ENCODE measurements at places on chromosomes 13 and 19. TPM values are rescaled to one million over a fixed set of nuclear protein-coding genes. Genes with fewer than 3 reads are reported as not detected.

Gene ZNF226
- total RNA-seq = 49.2 TPM

Gene IL12RB1
- total RNA-seq = 9.3 TPM

Gene F10
- total RNA-seq = 0.45 TPM

Gene OR10H1
- not detected for total RNA-seq

DNA sequence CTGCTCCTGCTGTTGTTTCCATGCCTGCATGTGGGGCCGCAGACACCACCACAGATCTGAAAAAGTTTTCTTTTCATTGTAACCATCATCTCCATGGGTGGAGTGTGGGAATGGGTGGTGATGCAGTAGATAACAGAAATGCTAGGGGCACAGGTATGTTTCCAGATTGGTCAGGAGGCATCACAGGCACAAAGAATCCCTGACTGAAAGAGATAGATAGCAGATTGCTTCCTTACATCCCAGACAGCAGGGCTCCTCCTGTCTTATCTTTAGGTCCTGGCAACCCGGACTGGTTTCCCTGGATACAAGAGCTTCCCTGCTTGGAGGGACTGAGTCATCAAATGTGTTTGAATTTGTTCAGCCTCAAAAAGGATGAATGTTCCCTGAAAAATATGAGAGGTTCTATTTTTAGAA is 1937.6 kb downstream of the PCDH9 start:
- DNase-seq = peak; percentile 46
- no peaks in the 10 kb centered on the region for H3K27me3 ChIP-seq
- no peak overlapping the region for H3K27ac ChIP-seq
- no peak overlapping the region for H3K4me3 ChIP-seq
- no peaks in the 10 kb centered on the region for H3K4me1 ChIP-seq
- no peaks in the 10 kb centered on the region for H3K36me3 ChIP-seq

DNA sequence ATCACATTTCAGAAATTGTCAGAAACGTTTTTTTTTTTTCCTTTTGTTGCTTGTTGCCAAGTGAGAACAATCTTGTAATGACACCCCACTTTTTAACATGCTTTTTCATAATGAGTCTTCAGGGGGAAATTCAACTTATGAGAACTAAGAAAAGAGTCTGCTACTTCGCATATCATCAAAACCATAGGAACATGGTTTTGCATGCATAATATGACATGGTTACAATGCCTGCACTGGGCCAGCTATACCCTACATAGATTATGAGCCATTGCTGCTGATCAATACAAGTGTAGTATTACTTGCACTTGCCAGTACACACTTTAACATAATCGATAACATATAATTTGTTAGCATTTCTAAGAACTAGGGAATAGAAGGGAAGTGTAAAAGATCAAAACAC is 191.0 kb upstream of the NBEA start:
- peaks cover 5% of the 10 kb centered on the region for H3K27me3 ChIP-seq
- H3K36me3 ChIP-seq = no peaks in the 10 kb centered on the region
- H3K4me1 ChIP-seq = peaks cover 23% of the 10 kb centered on the region
- no peak overlapping the region for H3K4me3 ChIP-seq
- no peak for DNase-seq

- no peak overlapping the region for H3K4me3 ChIP-seq
- no peak for DNase-seq
- H3K27me3 ChIP-seq = no peaks in the 10 kb centered on the region
- peaks cover 6% of the 10 kb centered on the region for H3K4me1 ChIP-seq
- no peaks in the 10 kb centered on the region for H3K36me3 ChIP-seq
Observed at GRCh38 chr13:24129914-24130774, 30.4 kb upstream of the SPATA13 start.

GRCh38 chr13:75255147-75255546 is 226.8 kb downstream of the TBC1D4 start:
- H3K27me3 ChIP-seq = no peaks in the 10 kb centered on the region
- no peak overlapping the region for H3K27ac ChIP-seq
- no peaks in the 10 kb centered on the region for H3K4me1 ChIP-seq
- H3K4me3 ChIP-seq = no peak overlapping the region
- DNase-seq = no peak
